Skin of body (tissue), 3 donors: ENCODE measurements at places on chromosomes 5 and 9. TPM values are rescaled to one million over a fixed set of nuclear protein-coding genes. Genes with fewer than 3 reads are reported as not detected.

GRCh38 chr9:98255061-98255577, 330 bp downstream of the TBC1D2 start:
- no peak for DNase-seq

DNA sequence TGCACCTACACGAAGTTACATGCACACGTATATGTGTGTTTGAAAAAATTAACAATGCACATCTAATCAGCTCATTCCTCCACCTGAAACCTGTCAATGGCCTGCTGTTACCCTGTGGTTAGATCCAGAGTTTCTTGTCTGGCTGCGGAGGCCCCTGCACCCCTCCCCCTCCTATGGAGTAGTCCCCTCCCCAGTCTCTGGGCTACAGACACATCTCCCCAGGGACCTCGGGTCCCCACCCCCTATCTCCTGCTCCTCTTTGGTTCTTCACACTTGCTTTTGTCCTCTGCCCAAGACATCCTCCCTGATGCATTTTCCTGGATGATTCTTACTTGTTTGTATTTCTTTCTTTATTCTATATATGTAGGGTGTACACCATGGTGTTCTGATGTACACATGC, 27.2 kb downstream of the FAM240B start:
- DNase-seq: no peak

GRCh38 chr5:6950860-6951259, 237.6 kb downstream of the TENT4A start:
- no peak for DNase-seq

The FYB1 gene
- total RNA-seq: 6.2 TPM

The SPATA31A3 gene
- total RNA-seq: not detected

The TAF11L10 gene
- total RNA-seq: not detected
